ENCODE measurements at places on chromosomes 12 and 14.

GRCh38 chr14:103416916-103417315, 31.7 kb downstream of the MARK3 start:
- no peak for DNase-seq

- no peak for DNase-seq
These were observed 23.1 kb downstream of the ASB2 start for GRCh38 chr14:93953263-93953662.

GRCh38 chr14:93645200-93645599, 143.1 kb downstream of the PRIMA1 start:
- DNase-seq, result no peak

DNA sequence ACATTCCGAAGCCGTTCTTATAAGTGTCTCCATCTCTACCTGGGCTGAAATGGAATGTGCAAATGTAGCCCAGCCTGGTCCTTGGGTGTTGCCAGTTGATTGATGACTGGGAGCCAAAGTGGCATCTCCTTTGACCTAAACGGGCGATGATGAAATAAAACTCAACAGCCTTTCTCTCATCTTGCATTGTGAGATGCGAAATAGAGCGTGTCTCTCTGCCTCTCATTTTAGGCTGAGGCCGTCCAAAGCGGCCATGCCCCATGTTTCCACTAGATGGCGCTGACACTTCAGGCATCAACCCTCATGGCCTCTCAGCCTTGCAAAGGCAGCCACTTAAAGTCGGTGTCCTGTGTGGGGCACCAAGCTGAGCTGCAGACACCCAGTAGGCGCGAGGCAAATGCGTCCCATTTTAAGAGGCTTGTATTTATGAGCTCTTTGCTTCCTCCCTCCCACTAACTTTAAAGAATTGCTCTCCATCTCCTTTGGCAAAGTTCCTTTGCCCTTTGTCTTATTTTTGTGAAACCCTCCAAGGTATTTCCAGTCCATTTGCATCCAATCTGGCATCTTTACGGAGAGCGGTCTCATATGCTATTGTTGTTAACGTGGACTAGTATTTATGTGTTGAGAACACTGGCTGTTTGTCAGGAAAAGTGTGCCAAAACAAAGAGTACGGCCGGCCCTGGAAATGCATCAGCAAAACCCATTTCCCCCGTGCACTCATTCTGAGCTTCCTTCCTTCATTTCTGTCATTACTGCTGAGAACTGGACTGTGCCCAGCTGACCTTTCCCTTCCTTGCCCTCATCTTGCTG, 25.0 kb downstream of the GPRC5A start:
- DNase-seq, result peak; percentile 85
